GM20000 (cell line): ENCODE measurements at places on chromosomes 11 and 22.

DNA sequence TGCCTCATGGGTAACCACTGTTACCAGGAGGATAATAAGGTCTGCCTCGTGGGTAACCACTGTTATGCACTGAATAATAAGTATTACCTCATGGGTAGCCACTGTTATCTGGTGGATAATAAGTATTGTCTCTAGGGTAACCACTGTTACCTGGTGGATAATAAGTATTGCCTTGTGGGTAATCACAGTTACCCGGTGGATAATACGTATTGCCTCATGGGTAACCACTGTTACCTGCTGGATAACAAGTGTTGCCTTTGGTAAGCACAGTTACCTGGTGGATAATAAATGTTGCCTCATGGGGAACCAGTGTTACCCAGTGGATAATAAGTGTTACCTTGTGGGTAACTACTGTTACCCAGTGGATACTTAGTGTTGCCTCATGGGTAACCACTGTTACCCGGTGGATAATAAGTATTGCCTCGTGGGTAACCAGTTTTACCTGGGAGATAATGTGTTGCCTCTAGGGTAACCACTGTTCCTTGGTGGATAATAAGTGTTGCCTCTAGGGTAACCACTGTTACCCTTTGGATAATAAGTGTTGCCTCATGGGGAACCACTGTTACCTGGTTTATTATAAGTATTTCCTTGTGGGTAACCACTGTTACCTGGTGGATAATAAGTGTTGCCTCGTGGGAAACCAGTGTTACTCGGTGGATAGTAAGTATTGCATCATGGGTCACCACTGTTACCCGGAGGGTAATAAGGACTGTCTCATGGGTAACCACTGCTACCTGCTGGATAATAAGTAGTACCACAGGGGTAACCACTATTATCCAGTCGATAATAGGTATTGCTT lies 10.6 kb upstream of the NXPE4 start:
- DNase-seq, result no peak

DNA sequence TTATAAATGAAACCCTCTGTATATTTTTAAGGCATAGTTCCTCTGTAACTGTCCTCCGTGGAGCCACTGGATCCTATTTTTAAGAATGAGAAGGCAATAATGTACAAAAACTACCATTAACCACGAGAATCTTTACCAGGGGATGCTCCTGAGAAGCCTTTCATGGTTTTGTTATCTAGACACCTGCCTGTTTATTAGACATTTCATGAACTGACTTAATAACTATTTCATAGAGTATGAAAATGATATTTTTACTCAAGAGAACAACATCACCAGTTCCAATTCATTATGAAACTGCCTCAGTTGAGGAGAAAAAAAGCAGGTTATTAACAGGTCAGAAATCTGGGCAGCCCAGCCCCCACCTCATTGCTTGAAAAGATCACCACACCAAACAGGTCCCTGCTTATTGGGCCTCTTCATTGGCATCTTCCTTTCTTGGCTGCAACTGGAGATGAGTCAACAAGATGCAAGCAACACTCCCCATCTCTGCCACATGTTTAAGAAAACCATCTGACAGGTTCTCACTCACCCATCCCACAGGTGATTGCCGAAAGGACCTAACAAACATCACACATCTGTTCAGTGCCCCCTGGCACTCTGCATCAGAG lies 27.8 kb downstream of the ETS1 start:
- no peak for DNase-seq

DNA sequence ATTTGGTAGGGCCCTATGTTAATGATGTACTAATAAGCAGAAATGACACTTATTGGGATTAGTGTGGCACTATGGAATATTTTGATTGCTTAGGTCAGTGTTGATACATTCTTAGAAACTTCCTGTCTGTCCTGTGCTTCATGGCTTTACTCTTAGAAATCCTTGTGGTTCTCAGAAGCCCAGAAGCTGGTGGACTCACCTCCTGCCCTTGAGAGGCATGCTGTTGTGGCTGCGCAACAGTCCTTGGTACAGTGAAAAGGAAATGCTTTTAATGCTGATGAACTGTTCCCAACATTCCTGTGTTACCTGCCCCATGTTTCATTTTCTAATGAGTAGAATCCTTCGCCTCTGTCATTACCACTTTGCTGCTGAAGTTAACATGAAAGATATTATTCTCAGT lies 52.4 kb upstream of the MYO18B start:
- no peak for DNase-seq

DNA sequence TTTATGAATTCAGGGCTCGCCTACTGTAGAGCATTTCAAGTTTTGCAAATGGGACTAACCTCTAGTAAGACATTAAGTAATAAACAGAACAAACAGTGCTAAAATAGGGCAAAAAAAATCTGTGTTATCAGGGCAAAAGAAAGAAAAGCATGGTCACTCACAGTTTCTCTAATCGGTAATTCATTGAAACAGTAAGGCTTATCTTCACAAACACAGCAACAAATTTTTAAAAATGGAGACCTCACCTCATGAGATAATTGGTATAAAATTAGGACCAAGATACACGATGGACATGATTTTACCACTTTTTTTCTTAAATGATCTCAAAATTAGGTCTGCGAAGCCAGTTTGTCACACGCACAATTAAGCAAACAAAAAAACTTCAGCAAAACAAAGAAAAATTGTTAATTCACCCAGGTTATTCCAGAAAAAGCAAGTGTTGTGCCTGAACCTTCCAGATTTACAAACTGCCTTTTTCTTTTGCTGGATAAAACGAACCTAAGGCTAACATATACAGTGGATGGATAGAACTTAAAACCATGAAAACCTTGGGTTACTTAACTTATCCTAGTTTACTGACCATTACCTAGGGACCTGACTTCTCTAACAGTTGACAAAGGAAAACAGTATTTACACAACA lies 1.4 kb downstream of the TMEM123 start:
- DNase-seq, result no peak

- no peak for DNase-seq
These were observed 83.7 kb downstream of the STIM1 start for GRCh38 chr11:3939211-3939610.

GRCh38 chr11:130924750-130925149 lies 8.5 kb upstream of the SNX19 start:
- DNase-seq, result no peak

GRCh38 chr11:61056571-61056970 lies 45.7 kb upstream of the CD5 start:
- no peak for DNase-seq

DNA sequence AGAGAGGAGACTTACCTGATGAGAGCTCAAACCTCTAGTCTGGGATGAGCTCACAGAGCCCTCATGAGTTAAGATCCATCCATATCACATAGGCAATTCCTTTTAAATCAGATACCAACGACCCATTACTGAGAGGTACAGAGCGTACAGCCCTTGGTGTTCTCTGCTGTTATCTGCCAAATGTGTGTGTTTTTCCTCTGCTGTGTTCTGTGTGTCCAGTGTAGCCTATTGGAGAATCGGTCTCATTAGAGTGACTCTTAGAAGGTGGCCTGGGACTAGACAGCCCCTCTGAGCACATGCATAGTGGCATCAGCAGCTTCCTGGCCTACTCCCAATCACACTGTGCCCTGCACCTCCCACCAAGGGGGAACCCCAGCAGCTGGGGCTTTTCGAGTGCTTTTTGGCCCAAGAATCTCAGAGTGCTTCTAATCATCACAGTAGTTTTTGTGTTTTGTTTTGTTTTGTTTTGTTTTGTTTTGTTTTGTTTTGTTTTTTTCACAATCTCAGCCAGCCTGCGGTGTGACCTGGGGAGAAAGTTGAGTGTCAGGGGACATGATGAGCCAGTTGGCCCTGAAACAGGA lies 25.4 kb downstream of the TP53AIP1 start:
- DNase-seq, result no peak

GRCh38 chr11:117143390-117143789 lies 697 bp upstream of the PAFAH1B2 start:
- DNase-seq, result peak; percentile 60

DNA sequence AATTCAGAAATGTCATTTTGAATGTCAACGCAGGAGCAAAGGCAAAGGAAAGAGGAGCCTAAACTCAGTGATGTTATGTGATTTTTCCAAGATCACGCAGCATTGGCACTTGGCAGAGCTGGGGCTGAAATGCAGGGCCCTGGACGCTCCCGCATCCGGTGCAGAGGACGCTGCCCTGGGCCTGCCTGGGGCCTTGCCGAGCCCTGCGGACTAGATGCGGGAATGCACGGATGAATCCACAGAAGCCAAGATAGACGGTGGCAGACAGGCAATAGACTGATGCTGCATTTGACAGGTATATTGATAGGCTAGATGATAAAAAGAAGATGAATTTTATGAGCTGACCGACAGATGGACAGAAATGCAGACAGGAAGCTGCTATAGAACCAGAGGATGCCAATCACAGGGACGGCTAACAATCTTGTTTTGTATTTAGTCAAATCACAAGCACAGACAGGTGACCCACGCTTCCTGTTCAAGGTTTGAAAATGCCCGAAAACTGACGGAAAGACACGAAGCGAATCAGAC lies 696 bp upstream of the MARK2 start:
- DNase-seq, result no peak

DNA sequence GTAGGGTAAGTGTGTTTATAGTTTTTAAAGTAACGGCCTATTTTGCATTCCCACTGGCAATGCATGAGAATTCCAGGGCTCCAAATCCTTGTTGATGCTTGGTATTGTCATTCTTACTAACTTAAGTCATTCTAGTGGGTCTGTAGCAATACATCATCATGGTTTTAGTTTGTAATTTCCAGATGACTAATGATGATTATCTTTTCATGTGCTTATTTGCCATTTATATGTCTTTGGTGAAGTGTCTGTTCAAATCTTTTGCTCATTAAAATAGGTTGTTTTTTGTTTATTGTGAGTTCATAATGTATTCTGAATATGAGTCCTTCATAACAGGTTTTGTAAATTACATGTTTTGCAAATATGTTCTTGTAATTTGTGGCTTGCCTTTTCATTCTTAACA lies 31.2 kb downstream of the MTMR3 start:
- DNase-seq, result no peak

GRCh38 chr11:42631220-42631843 lies 680.5 kb upstream of the API5 start:
- DNase-seq, result no peak

DNA sequence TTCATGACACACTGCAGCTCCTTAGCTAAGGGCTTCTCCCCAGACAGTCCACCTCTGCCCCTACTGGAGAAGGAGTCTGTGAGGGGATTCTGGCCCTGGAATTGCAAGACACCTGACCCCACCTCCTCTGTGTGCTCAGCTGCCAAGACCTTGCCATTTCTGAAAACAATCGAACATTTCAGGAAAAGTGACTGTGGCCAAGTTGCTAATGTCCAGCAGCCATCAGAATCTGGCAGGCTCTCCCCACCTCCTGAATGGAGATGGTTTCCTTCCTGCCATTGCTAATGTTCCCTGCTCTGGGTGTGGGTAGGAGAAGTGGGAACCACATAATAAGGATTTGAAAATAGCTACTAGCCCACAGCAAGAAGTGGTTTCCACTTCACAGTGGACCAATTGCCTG lies 127.2 kb upstream of the ALX4 start:
- DNase-seq, result no peak

DNA sequence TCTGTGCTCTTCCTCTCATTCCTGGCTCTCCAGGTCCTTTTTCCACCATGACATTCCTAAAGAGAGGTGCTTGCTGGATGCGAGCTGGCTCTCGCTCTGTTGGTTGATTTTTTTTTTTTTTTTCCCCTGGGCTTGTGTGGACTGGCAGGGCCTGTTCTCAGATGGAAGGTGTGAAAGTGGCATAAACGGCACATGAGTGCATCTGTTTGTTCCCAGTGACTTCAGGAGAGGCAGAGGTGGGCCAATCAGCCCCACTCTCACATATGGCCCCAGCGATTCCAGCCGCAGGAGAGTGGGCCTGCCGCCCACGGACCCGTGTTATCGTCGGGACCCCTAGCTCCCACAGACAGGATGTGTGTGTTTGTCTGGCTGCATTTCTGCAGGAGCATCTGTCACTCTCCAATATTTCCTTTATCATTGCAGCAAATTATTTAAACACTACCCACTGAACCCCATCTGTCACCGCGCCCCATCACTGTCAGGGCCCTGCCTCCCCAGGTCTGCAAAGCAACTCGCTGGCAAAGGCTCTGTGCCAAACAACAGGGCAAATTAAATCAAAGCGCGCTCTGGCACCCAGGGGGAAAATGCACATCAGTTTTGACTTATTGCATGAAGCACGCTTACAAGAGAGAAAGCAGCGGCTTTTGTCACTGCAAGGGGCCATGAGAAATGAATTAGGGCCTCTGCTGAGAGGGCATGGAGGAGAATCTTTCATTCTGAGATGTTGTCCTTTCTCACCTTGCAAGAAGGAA lies 886.3 kb downstream of the NTM start:
- DNase-seq, result no peak

GRCh38 chr11:208181-208916 lies 841 bp downstream of the RIC8A start:
- peak; percentile 97 for DNase-seq

DNA sequence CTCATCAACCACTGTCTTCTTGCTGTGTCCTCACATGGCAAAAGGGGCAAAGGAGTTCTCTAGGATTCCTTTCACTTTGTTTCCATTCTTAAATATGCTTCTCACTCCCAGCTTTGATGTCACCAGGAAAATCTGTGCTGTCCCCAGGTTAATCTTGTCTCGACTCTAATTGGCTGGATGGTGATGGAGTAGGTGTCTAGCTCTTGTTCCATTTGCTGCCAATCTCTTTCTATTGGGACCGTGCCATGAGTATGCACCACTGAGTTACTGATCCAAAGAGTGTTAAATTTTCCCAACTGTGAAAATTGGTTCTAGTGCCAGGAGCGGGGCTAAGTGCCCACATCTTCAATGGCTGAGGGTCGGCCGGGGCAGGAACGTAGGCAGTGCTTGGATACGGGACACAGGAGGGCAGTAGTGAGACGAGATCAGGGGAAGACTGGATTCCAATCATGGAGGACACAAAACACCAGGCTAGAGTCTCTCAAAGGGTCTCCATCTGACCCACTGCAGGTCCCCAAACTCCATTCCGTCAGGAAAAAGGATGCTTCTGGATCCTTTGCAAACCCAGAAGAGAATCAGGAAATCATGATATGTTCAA lies 47.7 kb upstream of the CSNK2A3 start:
- peak; percentile 23 for DNase-seq

- DNase-seq, result no peak
These were observed 30.4 kb downstream of the NEAT1 start for GRCh38 chr11:65452806-65453490.

DNA sequence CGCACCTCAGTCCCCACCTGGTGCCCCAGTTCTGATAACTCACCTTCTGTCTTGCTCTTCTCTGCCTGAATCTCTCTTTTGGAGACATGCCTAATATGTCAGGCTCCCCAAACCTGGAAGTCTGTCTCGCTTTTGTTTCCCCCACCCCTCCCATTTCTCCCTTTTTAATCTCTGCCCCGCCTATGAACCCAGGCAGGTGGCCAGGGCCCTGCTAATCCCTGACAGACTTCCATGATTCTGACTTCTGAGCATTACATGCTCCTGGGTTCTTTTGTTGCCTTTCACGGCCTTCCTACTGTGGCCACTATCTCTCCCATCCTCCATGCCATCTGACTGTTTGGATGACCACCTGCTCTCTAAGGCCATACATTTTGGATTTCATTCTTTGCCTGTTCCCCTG lies 1120.9 kb upstream of the CCDC90B start:
- DNase-seq, result no peak

GRCh38 chr11:61512435-61512834 lies 3.9 kb downstream of the LRRC10B start:
- DNase-seq, result no peak

- no peak for DNase-seq
These were observed 149.6 kb upstream of the OPCML start for GRCh38 chr11:133681901-133682300.

GRCh38 chr22:35367331-35367886 lies 13.5 kb upstream of the HMOX1 start:
- no peak for DNase-seq
